ENCODE measurements at places on chromosomes 1 and 21.

GRCh38 chr1:99996951-99997350 is 27.2 kb downstream of the SLC35A3 start:
- no peak for DNase-seq

GRCh38 chr1:229888157-229888556 is 178.9 kb upstream of the GALNT2 start:
- no peak for DNase-seq

DNA sequence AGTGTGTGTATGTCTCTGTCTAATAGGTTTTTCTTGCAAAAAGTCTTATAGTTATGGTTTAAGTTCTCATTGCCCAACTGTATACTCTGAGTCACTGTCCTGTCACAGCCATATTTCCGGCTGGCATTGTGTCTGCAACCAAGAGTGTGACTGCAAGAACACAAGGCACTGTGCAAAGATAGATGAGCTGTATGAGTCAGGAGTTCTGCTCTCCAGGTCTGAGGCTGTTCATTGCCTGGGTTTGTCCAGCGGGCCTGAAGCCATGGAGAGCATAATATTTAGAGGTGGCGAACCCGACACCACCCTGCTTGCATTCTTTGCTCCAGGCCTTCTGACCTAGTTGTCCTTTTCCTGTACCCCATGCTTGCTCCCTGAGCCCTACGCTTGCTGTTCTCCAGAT is 50.9 kb upstream of the CNIH3 start:
- DNase-seq = no peak

GRCh38 chr1:41674522-41674921 is 190.0 kb upstream of the EDN2 start:
- no peak for DNase-seq

- no peak for DNase-seq
Measured at GRCh38 chr1:18722270-18722669, 91.6 kb downstream of the PAX7 start.

DNA sequence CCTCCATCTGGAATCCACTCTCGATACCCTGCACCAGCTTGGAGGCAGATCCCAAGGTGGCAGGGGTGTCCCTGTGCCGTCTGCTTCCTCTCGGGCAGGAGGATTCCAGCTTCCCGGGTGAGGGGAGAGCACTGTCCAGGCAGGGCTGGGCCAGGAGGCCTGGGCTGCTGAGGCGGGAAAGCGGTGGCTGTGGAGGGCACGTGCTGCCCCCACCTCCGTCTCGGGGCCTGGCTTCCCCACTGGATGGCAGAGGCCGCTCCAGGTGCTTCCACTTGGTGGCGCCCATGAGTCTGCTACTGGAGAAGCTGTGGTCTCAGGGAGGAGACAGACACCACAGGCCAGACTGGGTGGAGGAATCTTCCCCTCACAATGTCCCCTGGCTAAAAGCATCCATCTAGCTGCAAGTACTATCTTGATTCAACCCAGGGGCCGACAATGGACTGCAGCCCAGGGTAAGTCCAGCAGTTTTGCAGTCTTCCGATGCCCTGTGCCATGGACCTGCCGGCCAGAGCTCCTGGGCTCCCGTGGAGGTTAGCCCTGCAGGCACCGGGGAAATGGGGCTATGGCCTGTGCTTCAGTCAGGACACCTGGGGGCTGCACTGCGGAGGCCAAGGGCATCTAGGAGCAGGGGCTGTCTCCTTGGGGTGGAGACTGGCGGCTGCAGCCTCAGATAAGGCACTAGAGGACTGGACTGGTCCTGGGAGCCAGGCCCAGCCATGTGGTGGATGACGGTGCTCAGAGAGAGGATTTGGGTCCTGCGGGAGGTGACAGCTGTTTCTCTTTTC is 41.3 kb upstream of the EIF4G3 start:
- peak; percentile 19 for DNase-seq

DNA sequence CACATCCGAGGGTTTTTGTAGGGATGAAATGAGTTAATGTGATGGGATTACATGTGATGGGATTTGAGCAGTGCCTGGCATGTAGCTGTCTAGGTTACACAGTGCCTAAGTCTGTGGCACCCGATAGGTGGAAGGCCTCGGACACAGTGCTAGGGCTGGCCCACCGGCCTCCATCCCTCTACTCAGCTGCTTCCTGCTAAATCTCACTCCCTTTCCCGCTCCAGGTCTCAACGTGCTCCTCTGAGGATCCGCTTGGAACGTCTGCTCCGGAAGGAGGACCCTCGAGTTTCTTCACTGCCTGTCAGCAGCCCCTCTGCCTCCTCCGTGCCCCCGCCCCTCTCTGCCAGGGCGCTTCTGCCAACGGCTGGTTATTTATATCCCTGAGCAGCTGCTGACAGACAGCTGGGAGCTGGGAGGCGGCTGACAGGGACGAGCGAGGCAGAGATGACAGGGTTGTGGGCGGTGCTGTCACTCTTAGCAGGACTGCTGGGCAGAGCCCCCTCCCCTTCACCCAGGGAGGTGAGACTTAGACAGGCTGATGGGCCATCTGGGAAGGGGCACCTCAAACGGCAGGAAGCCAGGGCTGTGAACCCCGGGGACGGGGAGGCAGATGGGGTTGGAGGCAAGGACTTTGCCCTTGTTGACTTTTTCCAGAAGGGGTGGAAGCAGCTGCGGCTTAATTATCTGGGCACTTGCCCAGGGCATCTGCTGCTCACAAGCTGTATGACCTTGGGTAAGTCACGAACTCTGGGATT is 26.6 kb upstream of the LRRN2 start:
- no peak for DNase-seq

DNA sequence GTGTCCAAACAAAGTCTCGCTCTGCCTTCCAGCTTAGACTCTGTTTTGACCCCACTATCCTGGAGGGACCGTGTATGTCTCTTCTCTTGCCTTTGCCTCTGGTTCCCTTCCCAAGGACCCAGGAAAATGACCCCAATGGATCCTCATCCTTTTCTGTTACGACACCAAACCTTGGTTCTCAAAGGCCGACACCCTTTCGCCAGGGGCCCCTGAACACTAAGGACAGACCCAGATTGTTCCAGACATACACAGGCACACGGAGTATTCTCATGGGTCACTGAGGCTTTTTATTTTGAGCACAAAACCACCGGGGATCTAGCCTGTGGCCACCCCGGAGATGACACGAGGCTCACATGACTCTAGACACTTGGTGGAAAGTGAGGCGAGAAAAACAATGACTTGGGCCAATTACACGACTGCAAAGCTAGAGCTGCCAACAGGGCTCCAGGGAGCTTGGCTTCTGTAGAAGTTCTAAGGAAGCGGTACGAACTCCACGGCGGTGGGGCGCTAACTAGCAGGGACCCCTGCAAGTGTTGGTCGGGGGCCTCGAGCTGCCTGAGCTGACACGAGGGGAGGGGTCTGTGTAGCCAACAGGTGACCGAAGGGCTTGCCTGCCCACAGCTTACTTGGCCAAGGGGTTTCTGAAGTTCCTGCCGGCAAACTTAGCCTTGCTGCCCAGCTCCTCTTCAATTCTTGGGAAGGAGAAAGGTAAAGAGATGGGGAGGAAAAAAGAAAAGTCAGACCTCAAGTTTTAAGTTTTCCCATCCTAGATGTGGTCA is 17.6 kb downstream of the ENO1 start:
- DNase-seq = no peak

DNA sequence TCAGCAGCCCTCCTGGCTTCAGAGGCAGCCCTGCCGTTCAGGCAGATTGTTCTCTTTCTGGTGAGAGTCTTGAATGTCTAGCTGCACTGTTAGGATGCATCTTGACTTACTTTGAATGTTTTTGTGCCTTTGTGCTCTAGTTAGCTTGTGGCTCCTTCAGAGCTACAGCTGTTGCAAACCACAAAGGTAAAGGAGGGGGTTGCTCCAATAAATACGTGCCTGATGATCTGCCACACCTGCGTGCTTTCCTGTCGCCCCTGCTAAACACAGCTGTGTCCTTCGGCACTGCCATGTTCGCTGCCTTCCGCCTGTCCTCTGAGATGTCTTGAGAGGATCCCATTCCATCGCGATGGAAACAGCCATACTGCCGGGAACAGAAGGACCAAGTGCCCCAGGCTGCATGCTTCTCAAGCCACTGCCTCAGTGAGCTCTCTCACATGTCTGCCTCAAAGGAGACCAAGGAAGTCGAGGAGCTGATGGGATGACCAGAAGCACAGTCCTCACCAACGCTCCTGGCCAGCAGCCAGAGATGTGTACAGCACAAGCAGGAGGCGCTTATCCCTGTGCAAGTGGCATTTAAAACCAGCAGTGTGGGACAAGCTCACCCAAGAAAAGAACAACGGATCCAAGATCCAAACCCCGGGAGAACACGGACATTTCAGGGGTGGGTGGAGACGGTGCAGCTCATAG is 12.0 kb upstream of the SMIM12 start:
- DNase-seq = no peak

GRCh38 chr1:98331243-98331642 is 330.3 kb upstream of the SNX7 start:
- no peak for DNase-seq

DNA sequence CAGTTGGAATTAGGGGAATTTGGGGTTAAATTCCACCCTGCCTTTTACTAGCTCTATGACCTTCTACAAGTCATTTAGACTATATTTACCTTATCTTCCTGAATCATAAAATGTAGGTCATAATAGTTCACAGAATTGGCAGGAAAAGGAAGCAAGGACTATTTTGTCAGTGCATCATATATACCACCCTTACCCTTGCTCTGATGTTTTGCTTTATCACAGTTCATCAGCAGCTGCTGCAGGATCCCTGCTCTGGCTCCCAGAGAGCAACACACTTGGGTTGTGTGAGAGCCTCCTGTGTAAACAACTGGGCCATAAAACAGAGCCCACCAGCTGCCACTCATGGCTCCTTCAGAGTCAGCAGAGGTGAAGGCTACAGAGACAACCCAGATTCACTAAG is 631.6 kb upstream of the CAMK1G start:
- no peak for DNase-seq

GRCh38 chr1:89624314-89624713 is 8.6 kb upstream of the LRRC8C start:
- DNase-seq = no peak

DNA sequence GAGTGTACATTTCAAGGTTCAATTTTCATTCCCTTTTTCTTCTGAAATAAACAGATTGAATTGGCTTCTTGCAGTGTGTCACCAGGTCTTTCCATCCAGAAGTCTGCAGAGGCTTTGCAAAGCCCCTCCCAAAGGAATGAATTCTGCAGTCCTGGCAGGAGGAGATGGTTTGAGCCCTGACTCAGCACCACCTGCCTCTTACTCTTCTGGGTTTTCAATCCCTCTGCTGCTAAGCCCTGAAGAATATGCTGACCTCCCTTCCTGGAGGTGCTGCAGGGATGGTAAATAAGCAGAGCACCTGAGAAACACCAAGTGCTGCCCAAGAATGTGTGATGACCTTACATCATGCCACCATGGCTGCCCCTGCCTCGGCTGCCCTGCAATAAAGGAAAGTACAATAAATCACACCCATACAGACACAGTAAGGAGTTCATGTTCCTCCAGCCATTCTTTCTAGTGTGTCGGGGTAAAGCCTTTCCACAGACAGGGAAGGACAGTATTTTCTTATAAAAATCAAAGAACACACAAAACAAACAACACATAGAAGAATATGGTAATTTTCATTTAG is 209.2 kb downstream of the ZNF326 start:
- no peak for DNase-seq

- DNase-seq = no peak
Measured at GRCh38 chr1:226981838-226982237, 41.7 kb downstream of the COQ8A start.

DNA sequence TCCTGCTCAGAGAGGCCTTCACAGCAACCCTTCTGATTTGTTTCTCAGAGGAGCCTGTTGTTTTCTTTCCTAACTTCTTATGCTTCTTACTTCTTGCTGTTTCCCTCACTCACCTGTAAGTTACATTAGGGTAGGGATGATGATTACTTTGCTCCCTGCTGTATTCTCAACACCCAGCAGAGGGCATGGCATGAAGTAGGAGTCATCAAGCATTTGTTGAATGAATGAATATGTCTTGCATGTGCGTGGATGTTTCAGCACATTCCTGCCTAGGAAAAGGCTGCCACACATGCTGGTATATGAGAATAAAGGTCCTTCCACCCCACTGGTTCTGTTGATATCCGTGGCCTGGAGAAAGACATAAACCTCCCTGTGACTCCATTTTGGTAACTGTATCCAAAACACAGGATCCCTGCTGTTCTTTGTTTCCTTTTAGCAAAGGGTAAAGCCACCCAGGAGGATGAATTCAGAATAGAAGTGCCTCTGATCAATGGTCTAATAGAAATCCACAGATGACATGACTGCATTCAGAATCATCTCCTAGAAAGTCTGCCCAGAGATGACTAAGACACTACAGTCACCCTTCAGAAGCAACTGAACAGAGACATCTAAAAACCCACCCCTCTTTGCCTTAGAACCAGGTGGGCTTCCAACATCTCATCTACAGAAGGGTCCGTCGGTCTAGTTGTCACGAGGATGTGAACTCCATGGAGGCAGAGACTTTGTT is 168.8 kb downstream of the ZSCAN20 start:
- no peak for DNase-seq

GRCh38 chr1:161738627-161739287 is 10.8 kb upstream of the DUSP12 start:
- peak; percentile 71 for DNase-seq

GRCh38 chr1:27154469-27154990 is 395 bp downstream of the SLC9A1 start:
- no peak for DNase-seq

GRCh38 chr1:229784834-229785233 is 158.8 kb downstream of the URB2 start:
- DNase-seq = no peak

DNA sequence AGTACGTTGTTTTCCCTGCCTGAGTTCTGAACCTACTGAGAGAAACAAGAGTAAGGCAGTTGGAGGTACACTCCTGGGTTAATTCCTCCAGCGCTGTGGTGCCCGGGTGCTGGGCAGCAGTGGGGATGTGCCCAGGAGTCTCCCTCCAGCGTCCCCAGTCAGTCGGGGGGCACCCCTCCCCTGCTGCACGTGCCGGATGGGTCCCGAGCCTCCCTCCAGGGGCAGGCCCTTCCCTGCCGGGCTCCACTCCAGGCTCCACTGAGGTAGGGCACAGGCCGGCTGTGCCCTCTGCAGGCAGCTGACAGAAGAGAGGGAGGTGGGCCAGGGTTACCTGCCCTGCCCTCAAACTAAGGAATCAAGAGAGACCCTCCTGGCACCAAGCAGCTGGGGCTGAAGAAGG is 238.1 kb upstream of the VAMP3 start:
- no peak for DNase-seq

DNA sequence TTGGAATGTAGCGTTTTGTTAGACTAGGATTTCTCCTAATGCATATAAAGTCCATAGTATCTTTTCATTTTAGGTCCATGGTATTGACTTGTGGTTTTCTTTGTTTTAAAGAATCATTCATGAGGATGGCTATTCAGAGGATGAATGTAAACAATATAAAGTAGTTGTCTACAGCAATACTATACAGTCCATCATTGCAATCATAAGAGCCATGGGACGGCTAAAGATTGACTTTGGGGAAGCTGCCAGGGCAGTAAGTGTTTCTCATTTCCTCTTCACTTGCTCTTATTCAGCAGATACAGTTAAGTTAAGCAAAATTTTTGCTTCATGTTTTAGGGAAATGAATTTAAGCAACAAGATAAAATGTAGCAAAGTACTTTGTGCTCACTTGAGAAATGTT is 25.4 kb downstream of the GNAI3 start:
- no peak for DNase-seq
